ENCODE measurements at places on chromosomes 11 and 22.

GRCh38 chr11:23404225-23405160 is 544.2 kb upstream of the CCDC179 start:
- DNase-seq: no peak

- no peak for DNase-seq
Measured at GRCh38 chr11:34308913-34309585, 48.8 kb downstream of the ABTB2 start.

DNA sequence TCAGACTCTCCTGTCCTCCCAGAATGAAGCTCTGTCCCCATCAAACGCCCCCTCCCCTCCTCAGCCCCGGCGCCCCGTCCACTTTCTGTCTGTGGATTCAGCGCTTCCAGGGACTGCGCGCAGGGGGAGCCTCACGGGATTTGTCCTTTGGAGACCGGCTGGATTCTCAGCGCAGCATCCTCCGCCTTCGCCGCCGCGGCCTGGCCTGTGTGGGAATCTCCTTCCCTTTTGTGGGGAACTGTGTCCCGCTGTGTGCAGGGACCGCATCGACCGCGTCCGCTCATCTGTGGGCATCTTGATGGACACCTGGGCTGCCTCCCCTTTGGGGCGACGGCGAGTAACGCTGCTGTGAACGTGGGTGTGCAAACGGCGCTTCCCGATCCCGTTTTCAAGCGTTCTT is 1.1 kb upstream of the SCT start:
- DNase-seq: no peak

- DNase-seq: peak; percentile 15
Measured at GRCh38 chr22:49046546-49047361, 780.9 kb downstream of the BRD1 start.

- DNase-seq: no peak
Measured at GRCh38 chr22:20589614-20590476, 82.4 kb downstream of the MED15 start.

DNA sequence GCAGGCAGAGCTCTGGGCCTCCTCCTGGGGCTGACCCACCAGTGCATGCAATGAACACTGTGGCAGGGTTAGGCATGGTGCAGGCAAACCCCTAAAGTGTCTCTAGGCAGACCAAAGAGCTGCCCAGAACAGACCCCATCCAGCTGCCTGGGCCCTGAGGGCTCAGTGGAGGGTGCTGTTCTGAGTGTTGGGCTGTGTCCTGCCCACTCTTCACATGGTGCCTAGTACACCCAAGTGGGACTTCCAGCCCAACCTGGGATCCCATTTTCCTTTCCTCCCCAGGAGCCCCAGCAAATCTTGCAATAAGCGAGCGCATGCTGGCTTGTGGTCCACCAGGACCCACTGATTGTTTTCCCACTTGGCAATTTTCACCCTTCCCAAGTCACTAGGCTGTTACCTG is 26.4 kb downstream of the ARVCF start:
- DNase-seq: no peak

- DNase-seq: no peak
Measured at GRCh38 chr22:26825960-26826935, 168.9 kb downstream of the MIAT start.

DNA sequence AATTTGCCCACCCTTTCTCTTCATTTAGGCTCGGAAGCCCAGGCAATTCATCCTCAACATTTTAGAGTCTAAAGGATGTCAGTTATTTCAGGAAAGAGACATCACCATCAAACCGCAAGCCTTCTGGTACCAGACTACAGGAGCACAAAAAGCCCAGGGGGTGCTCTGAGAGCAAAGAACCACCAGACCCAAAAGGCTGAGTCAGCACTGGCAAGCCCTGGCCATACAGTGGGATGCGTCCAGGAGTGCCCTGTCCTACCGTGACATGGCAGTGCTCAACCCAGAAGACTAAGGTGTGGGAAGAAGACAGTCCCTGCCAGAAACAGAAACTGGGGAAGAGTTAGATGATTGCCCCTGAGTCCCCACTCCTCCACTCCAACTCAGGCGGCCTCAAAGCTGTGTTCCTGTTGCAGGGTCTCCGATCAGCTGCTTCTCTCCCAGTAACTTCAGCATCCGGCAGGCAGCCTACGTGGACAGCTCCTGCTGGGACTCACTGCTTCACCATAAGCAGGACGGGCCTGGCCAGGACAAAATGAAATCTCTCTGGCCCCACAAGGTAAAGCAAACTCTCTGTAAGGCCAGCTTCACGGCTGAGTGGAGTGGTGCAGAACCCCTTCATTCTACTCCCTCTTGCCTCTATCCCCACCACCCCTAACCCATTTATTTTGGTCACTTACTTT is 1.5 kb downstream of the PANX3 start:
- DNase-seq: no peak

DNA sequence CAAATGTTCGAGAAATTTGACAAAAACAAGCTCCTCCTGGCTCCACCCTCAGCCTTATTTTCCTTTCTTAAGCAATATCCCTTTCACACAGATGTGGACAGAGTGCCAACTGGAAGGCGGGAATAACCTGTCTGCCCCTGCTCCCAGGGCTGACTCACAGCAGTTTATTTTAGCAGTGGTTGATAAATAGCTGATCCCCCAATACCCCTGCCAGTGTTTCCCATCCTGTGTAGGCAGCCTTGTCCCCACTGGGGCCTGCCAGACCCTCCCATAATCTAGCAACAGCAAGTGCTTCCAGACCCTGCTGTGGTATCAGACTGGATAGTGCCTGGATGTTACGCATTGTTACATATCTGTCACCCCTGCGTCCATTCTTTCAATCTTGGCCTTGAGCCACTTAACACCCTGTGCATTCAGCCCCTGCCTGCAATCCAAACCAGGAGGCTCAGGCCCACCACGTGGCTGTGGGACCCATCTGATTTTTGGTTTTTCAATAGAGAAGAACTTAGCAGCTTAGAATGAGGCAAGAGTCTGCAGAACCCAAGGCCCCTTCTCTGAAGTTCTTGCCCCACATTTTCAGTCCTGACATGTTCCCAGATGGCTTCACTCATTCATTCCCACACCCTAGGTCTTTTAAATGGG is 53.7 kb downstream of the PARVA start:
- no peak for DNase-seq

- no peak for DNase-seq
Measured at GRCh38 chr11:62004473-62004872, 37.0 kb upstream of the FTH1 start.

DNA sequence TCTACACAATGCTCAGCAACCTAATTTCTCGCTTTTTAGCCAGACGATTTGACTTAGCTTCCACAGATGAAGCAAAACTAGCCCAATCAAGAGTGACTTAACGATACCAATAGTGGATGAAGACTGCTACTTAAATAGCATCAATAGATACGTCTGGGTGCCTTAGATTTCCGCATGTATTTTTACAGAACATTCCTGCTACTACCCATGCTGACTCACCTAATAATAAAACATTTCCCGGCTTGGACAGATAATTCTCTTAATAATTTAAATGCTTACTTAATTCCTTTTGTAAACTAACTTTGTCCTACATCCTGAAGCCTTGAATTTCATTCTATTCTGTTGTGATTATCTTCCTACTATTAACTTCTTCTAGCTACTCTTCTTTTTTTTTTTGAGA is 5.2 kb upstream of the LAYN start:
- no peak for DNase-seq

DNA sequence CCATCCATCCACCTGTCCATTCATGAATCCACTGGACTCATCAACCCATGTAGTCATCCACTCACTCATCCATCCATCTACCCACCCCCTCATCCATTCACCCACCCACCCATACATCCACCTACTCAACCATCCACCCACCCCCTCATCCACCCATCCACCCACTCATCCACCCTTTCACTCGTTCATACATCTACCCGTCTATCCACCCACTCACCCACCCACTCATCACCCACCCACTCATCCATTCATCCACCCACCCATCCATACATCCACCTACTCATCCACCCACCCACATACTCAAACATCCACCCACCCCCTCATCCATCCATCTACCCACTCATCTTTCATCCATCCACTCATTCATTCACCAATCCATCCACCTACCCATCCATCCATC is 37.7 kb downstream of the RTL6 start:
- DNase-seq: no peak

DNA sequence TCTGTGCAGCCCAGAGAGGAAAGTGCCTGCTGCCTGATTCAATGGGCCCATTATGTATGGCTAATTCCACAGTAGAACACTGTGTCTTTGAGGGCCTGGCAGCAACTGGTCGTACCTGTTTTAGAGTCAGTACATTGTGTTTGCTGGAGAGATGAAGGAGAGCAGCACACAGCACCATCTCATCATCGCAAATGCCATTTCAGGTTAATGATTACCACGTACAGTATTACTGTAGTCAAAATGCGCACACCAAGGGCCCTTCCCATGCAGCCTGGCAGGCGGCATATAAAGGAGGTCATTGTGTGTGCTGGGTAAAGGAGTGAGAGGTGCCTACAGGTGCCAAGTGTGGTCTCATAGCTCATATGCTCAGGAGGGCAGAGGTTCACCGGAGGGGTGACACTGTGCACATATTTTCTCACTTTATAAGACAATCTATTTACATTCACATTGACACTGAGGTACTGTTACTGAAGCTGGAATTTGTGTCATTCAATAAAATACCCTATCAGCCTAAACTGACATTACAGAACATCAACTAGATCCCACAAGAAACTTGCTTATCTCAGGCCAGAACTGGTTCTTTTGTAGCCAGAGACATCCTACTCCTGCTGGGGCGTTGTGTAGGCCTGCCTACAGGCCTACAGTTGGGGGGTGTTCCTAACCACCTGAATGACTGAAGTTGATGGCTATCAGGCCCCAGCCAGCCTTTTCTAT is 90.4 kb downstream of the APIP start:
- DNase-seq: no peak

DNA sequence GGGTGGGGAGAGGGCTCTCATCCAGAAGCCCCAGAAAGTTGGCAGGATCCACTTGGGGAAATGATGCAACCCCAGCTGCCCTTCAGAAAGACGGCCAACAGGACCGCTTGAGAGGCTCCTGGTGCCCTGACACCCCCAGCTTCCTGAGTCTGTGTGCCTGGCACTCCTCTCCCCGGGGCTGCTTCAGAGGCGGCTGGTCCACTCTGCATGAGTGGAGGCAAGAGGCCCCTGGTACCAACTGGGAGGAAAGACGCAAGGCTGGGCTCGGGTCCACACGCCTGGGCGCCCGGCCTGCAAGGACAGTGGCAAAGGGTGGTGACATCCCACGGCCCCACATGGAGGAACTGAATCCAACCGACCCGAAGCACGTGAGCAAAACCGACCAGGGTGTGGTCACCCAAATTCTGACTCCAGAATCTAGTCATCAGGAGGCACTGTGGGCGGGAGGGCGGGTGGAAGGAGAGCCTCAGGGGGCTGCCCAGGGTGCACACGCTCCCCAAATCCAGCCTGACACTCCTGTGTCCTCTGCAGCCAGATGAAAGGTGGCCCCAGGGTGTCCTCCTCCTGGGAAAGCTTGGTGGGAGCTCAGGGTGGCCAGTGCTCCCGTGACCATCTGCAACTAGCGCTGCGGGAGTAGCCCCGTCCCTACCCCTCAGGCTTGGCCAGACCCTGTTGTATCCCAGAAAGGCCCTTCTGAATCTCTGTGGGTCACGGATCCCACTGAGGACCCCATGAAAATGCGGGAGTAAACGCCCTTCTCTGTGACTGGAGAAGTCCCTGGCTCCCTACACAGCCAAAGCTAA is 3.7 kb downstream of the RNH1 start:
- DNase-seq: no peak

DNA sequence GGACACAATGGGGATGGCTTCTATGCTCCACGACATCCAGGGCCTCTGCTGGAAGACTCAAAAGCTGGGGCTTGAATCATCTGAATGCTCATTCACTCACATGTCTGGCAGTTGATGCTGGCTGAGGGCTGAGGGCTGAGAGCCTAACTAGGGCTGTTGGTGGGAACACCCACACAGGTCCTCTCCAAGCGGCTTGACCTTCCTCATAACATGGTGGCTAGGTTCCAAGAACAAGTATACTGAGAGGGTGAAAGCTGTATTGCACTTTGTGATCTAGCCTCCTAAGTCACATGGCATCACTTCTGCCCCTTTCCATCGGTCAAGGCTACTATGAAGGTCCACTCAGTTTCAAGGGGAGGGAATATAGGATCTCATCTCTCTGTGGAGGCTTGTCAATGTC is 7.5 kb downstream of the TMEM151A start:
- no peak for DNase-seq

DNA sequence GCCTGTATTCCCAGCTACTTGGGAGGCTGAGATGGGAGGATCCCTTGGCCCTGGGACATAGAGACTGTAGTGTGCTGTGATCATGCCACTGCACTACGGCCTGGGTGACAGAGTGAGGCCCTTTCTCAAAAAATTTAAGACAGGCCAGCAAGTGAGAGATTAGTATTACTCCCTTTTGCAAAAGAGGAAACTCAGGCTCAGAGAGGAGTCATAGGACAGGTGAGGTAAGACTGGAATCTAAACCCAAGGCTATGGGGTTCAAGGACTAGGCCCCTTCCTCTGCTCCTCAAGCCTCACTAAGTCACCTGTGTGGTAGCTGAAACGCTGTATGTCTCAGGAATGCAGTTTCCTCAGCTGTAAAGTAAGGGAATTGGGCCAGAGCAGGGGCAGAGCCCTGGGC is 1.6 kb upstream of the P2RY2 start:
- no peak for DNase-seq

DNA sequence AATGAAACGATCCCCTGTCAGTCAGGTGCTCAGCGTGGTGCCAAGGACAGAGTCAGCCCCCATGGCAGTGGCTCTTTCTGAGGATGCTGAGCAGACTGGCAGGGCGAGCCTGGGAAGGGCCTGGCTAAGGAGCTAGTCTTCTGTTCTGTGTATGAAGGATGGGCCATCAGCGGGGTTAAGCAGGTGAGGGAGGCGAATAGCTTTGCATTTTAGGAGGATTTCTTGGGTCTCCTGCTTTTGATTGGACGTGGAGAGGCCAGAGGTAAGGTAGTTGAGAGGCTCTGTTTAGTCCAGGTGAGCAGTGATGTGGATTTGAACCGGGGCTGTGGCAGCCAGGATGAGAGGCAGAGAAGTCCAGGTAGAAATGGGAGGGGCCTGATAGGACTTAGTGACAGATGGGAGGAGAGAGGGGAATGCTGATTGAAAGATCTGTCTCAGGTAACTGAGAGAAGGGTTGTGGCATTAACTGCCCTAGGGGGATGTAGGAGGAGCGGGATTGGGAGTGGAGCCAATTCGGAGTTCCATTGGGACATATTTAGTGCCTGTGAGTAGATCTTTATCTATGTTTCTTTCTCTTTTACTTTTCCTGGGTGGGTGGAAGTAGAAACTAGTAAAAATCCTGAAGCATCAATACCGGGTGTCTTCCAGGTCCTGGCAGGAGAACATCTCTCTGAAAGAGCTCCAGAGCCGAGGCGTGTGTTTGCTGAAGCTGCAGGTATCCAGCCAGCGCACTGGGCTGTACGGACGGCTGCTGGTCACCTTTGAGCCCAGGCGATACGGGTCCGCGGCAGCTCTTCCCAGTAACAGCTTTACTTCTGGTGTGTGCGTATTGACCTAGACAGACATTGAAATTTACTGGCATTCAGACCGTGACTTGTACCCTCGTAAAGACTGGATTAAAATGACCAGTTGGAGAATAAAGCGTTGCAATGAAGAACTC is 2.0 kb downstream of the IGHMBP2 start:
- no peak for DNase-seq

All from stimulated activated CD4-positive, alpha-beta T cell treated with anti-CD3 and anti-CD28 coated beads, Interleukin-15, amount 100 ng/mL, for 48 hours (primary cell).